ENCODE measurements at places on chromosomes 16 and 17.

- no peak for DNase-seq
These were observed 22.3 kb downstream of the FOXN1 start for GRCh38 chr17:28528327-28529012.

- no peak for DNase-seq
These were observed 11.5 kb downstream of the MPRIP start for GRCh38 chr17:17053446-17054379.

GRCh38 chr17:4974115-4974670 lies 6.6 kb upstream of the SPAG7 start:
- DNase-seq, result no peak

DNA sequence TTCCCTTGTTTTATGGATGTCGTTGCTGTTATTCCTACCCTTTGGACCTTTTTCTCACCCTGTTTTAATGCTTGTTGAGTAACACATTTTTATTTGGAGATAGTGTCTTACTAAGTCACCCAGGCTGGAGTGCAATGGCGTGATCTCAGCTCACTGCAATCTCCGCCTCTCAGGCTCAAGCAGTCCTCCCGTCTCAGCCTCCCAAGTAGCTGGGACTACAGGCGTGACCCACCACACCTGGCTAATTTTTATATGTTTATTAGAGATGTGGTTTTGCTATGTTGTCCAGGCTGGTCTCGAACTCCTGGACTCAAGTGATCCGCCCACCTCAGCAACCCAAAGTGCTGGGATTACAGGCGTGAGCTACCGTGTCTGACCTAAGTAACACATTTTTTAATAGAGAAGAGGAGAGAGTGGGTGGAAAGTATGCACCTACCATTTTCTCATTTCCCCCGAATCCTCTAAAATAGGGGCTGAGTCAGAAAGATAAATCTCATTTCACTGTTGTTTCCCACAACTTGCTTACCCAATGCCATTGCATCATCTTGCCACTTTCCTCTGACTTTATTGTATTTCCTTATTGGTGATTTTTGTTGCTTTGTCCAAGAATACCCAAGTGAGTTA lies 7.0 kb downstream of the DHX40 start:
- DNase-seq, result peak; percentile 77

GRCh38 chr17:49390548-49391324 lies 23.9 kb downstream of the PHB1 start:
- DNase-seq, result peak; percentile 17

DNA sequence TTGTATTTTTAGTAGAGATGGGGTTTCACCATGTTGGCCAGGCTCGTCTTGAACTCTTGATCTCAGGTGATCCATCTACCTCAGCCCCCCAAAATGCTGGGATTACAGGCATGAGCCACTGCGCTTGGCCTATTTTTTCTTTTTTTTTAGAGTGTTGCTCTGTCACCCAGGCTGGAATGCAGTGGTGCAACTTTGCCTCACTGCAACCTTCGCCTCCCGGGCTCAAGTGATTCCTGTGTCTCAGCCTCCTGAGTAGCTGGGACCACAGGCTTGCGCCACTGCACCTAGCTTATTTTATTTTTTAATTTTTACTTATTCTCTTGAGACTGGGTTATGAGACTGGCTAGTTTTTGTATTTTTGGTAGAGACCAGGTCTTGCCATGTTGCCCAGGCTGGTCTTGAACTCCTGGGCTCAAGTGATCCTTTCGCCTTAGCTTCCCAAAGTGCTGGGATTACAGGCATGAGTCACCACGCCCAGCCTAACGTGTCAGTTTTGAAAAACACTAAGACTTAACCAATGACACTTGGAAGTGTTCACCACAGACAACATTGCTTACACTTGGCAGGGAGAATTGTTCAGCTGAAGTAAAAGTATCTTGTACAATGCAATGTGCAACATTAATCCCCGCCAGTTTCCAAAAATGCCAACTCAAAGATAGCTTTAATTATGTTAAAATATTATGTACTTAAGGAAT lies 26.9 kb downstream of the ATAD5 start:
- peak; percentile 70 for DNase-seq

- DNase-seq, result no peak
These were observed 48.2 kb upstream of the MEIOC start for GRCh38 chr17:44607836-44608690.

DNA sequence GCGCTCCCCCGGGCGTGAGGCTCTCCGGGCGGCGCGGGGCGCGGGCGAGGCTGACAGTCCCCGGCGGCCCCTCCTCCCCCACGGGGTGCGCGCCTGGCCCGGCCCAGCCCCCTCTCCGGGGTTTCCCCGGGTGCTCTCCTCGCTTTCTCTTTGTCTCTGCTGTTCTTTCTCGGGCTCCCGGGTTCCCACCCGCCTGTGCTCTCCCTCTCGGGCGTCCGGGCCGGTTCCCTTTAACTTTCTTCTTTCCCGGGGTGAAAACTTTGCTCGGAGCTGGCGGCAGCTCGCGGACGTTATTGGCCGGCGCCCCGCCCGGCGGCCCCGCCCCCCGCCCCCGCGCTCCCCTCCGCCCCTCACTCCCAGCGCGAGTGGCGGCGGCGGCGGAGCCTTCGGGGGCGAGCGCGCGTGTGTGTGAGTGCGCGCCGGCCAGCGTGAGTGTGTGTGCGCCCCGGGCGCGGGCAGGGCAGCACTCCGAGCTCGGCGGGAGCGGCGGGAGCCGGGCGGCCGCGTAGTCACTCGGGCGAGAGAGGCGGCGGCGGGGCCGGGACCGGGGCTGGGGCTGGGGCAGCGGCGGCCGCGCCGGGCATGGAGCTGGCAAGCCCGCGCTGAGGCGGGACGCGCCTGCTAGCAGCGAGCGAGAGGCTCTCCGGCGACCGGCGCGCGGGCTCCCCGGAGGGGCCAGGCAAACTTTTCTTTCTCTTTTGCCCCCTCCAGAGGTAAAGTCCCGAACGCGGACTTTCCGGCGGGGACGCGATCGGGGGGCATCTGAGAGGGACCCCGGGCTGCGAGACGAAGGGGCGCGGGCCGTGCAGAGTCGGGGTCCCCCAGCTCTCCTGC lies at the start of gene NTN1:
Gene NTN1, plus strand, starts transcription at position 353 of the 834 bp plus-strand sequence. CDS start 864 bp downstream, outside the sequence.
- DNase-seq, result peak; percentile 38

- DNase-seq, result no peak
These were observed 87.9 kb downstream of the CCDC182 start for GRCh38 chr17:57657211-57657610.

- peak; percentile 20 for DNase-seq
These were observed 586 bp downstream of the MEAK7 start for GRCh38 chr16:84503751-84504395.

DNA sequence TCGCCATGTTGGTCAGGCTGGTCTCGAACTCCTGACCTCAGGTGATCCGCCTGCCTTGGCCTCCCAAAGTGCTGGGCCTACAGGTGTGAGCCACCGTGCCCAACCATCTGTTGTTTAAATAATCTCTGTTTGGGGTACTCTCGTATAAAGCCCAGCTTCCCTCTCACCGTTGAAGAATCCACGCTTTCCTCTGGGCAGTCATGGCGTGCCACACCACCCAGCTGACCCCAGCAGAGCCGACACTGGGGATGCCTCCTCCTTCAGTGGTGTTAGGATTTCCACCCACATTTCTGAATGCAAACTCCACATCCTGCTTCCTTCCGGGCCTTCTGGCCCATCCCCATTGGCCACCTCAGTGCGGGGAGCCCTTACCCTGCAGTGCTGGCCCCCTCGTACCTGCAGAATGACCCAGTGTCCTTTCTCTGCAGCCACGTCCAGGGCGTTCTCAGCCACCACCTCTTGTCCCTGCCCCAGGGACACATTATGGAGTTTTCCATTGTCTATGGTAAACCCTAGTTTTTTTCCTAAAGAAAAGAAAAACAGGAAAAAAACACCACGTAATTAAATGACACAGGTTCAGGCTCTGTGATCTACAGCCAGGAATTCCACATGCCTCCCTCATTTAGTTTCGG lies 60.4 kb downstream of the PGS1 start:
- DNase-seq, result no peak

- DNase-seq, result no peak
These were observed 334.2 kb upstream of the CDH8 start for GRCh38 chr16:62370445-62370844.

GRCh38 chr16:81693041-81693743 lies 85.9 kb upstream of the PLCG2 start:
- DNase-seq, result peak; percentile 9

DNA sequence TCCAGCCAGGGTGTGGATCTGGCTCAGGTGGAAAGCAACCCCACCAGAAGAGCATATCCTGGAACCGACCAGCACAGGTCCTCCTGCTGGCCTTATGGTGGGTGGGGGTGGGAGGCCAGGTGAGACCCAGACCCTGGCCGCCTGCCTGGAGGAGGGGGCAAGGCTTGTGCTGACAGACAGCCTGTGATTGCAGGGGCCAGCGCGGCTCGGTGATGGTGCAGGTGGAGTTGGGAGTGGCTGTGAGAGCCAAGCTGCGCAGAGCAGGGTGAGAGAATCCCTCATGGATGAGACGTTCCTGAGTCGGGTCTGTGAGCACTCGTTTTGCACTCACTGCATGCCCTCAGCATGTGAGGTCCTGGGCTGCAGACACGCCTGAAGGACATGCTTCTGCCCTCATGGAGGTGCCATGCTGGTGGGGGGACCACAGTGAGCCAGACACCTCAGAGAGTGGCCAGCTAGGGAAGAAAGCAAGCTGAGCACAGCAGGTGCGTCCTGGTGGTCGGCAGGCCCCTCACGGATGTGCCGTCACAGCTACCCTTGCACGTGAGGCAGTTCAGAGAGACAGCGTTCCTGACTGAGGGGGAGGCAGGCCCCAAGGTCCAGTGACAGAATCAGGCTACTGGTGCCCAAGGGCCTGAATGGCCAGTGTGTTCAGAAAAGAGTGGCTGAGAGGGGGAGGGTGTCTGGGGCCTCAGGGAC lies 3.8 kb upstream of the KCNJ12 start:
- no peak for DNase-seq

GRCh38 chr17:82517230-82517865 lies 2.2 kb upstream of the FOXK2 start:
- DNase-seq, result no peak

DNA sequence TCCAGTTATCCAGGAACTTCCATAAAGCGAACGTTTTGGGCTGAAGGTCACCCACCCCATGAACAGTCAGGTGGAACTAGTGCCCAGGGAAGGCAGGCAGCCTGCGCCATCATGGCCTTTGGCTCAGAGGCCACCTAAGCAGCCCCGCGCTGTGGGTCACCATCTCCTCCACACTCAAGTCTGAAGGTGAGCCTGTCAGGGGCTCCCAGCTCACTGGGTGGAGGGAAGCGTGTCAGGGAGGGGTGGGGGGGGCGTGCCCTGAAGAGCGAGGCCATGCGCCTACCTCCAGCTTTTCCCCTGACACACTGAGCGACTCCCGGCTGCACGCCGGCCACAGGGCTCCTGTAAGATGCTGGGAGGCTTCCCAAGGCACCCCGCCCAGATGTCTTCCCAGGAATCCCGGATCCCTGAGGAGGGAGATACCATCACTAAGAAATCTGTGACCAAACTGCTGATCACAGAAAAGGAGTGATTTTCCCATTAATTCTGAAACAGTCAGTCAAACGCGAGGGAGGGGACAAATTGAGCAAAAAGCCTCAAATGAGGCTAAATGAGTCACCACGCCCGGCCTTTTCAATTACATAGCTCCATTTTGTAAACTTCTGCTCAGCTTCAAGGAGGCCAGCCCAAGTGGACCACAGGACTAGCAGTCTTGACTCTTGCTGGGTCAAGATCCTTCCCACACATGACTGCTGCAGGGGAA lies 26.5 kb upstream of the SLC25A19 start:
- peak; percentile 27 for DNase-seq

- no peak for DNase-seq
These were observed 1.5 kb upstream of the CLDN7 start for GRCh38 chr17:7263801-7264078.

DNA sequence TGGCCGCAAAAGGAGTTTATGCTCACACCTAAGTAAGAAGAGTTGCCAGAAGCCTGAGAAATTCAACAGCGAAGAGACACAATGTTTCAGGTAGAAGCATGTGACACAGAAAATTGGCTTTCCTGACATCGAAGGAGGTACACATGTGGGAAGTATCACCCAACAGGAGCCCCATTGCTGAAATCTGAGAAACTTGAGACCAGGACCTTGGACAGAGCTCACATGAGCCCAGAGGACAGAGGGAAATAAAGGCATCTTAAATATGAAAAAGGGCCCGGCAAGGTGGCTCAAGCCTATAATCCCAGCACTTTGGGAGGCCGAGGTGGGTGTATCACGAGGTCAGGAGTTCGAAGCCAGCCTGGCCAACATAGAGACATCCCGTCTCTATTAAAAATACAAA lies 304.1 kb upstream of the C16orf82 start:
- no peak for DNase-seq

DNA sequence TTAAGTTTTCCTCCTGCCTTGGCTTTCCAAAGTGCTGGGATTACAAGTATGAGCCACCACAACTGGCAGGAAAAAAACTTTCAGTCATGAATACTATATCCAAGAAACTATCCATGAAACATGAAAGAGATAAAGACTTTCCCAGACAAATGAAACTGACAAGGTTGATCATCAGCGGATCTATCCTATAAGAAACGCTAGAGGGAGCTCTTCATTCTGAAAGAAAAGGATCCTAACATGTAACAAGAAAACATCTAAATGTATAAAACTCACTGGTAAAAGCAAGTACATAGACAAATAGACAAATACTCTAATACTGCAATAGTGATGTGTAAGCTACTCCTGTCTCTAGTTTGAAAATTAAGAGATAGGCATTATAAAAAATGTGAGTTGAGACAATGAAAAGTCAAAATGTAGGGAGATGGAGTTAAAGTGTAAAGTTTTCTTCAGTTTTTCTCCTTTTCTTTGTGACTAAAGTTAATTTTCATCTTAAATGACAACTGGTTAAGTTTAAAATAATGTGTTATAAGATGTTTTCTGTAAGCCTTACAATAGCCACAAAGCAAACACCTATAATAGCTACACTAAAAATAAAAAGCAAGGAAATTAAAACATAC lies 79.6 kb upstream of the TEKT1 start:
- DNase-seq, result peak; percentile 57

- peak; percentile 95 for DNase-seq
These were observed 280.2 kb downstream of the SEC14L1 start for GRCh38 chr17:77420804-77421629.

DNA sequence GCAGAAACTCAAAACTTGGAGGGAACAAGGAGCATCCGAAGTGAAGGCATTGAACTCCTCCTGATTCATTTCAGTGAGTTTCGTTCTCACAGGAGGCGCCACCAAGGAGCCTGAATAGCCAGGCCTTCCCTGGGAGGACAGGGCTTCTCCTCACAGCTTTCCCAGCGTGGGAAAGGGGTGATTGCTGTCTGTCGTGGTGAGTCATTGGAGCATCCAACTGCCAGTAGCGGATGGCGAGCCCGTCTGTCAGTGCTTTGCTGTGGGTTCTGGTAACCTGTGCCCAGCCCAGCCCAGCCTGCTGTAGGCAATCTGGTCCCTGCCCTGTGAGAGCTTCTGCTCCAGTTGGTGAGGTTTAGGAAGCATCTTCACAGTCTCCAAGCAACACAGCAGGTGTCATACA lies 28.3 kb downstream of the PLCD3 start:
- DNase-seq, result no peak
